Natural killer cell treated with Interleukin-12 subunit alpha and Interleukin-12 subunit beta and Interleukin-15 and Interleukin-18, amount 100 ng/mL, for 72 hours (primary cell): ENCODE measurements at places on chromosomes 7 and 10. TPM values are rescaled to one million over a fixed set of nuclear protein-coding genes. Genes with fewer than 3 reads are reported as not detected.

DNA sequence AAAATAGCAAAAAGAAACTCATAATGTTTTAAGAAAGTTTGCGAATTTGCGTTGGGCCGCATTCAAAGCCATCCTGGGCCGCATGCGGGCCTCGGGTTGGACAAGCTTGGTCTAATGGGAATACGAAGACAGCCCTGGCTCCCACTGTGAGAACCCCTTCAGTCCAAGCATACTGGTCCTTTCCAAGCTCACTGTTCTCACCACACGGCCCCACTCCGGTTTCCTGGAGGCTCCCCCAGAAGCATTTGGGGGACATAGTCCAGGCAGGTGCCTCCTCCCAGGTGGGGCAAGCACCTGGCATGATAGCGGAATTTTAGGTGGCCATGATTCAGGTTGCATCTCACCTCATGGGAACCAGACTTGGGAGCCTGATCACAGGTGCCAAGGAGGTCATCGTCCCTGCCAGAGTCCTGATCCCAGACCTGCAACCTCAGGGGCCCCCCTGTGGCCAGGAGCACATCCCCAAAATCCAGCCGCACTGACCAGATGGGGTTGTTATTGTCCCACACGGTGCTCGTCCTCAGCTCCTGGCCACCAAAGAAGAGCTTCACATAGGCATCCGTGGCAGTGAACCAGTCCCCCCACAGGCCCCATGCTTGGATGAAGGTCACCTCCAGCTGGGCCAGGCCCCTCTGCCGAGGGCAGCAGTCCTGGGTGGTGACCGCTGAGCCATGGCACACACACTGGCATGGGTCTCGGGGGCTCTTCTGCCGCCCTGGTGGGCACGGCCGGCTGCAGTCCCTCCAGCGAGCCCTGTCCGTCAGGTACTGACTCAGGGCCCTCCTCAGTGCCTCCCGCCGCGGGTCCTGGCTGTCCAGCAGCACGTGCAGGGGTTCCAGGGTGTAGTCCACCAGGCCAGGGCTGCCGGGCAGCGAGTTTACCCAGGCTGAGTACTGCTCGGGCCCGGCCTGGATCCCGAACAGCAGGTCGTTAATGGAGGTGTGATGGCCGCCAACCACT, 4.4 kb downstream of the PRF1 start:
- DNase-seq, result peak; percentile 59

GRCh38 chr7:101688183-101688831, 59.2 kb upstream of the MYL10 start:
- peak; percentile 84 for DNase-seq

DNA sequence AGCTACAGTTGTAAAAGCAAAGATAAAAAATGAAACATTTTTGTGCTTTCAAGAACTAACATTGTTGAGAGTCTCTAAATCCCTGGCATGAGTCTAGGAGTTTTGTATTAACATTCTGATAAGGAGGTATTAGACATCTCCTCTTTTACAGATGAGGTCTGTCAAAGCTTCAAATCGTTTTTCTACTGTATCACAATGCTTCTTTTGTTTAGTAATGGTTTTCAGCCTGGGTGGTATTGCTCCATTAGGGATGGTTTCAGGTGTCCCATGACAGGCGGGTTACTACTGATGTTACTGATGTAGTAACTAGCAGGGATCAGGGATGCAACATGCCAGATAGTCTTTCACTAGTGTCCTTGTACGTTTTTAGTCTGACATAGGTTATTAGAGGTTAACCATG, 27.4 kb downstream of the STAM start:
- DNase-seq, result no peak

The CDC123 gene
- 161 TPM for total RNA-seq

DNA sequence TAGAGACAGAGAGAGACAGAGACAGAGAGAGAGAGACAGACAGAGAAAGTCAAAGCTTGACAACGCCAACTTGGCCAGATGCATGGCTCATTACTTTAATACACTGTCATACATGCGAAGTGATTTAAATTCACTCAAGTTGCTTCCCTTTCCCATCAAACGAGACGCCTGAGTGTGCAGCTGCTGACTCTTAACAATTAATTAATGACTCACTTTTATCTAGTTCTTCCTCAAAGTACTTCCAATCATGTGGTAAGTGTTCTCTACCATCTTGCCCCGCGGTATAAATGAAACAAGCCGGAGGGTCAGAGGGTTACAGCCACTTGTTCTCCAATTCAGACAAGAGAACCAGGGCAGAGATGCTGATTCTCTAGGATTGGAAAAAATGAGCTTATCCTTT, 90.8 kb downstream of the SFMBT2 start:
- DNase-seq, result no peak

DNA sequence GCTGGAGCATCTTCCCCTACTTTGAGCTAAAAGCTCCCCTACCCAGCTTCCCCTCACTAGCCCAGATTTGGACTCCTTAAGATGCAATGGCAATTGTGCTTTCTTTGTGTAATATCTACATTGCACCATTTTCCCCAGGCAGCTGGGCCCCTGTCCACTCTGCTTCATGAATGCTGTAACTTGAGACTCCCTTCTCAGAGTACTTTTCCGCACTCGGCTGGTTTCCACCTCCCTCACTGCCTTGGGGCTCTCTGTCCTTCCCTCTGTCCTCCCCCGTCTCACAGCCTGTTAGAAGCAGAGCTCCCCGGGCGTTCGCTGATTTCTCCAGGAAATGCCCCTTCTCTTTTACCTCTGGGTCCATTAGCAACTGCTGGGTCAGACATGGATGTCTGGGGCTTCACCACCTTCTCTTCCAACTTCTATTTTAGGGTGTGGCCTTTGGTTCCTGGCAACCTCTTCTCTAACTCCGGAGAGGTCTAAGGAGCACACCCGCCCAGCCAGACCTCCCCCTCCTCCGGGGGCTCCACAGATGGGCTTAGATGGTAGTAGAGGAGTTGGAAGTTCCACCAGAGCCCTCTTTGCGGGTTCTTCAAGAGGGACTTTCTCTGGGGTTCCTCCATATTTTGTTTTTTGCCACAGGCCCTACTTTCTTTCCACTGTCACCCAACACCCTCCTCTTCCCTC, 2.9 kb upstream of the TMEM72 start:
- no peak for DNase-seq

DNA sequence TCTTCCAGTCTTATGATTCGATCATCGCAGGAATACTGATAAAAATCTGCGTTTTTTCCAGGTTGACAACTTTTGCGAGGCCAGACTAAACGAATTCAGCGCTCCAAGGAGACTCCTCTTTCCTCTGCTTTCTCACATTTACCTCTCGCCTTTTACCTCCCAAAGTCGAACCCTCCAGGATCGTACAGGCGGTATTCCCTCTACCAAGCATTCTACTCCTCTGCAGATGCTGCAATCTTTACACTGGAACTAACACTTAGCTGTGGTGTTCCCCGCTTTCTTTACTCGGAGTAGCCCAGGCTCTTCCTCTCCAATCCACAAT, 449 bp downstream of the NUDT5 start:
- no peak for DNase-seq

- DNase-seq, result no peak
These were observed 24.3 kb downstream of the GARS1 start for GRCh38 chr7:30618961-30619360.

DNA sequence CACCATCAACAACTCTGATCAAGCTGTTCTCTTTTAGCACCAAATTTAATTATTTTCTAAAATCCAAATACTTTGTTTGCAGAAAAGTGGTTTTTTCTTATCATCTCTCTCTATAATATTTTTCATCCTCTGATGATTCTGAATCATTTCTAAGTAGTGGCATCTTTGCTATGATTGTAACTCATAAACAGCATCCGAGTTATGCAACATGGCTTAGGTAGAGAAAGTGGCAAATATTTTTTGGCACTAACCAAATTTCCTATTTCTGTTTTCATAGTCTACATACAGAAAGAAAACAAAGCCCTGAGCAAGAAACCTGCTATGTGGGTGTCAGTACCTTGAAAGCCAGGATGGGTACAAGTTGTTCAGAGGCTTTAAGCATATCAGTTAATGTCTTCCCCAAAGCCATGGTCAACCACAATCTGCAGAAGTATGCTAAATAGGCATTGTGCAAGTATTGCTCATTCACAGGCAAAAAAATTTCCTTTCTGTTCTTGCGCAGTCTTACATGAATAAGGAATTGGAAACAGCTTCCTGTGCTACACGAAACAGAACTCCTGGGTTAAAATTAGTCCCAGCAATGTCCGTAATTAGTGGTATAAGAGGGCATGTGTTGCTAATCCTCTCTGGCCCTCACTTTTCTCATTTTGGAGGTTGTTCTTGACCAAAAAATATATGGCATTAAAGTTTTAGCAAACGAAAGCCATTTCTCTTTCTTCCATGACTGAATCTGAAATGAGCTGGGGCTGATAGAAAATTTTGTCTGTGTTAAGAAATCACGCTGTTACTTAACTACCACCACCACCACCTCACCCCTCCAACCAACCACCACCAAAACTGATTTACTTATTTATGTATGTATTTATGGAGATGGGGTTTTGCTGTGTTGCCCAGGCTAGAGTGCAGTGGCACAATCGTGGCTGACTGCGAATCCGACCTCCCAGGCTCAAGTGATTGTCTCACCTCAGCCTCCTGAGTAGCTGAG, 325.6 kb upstream of the MAGI2 start:
- no peak for DNase-seq

The VAX1 gene
- not detected for total RNA-seq

- DNase-seq, result no peak
These were observed 16.2 kb upstream of the DNAJB6 start for GRCh38 chr7:157320608-157320980.

- no peak for DNase-seq
These were observed 969.6 kb downstream of the LRMDA start for GRCh38 chr10:76401006-76401405.

GRCh38 chr10:29714096-29714874, 79.5 kb upstream of the SVIL start:
- no peak for DNase-seq

GRCh38 chr7:3495954-3496353, 194.9 kb downstream of the SDK1 start:
- DNase-seq, result no peak

- DNase-seq, result no peak
These were observed 58.0 kb downstream of the MAP3K8 start for GRCh38 chr10:30491916-30492515.

GRCh38 chr7:108417144-108417543, 39.1 kb downstream of the NRCAM start:
- no peak for DNase-seq

GRCh38 chr7:158811461-158811860, 17.8 kb downstream of the ESYT2 start:
- DNase-seq, result no peak
